Fibroblast of skin of right quadriceps (primary cell): ENCODE measurements at places on chromosomes 16 and 17.

- peak; percentile 37 for DNase-seq
Observed at GRCh38 chr17:75475851-75476250, 19.4 kb downstream of the TMEM94 start.

DNA sequence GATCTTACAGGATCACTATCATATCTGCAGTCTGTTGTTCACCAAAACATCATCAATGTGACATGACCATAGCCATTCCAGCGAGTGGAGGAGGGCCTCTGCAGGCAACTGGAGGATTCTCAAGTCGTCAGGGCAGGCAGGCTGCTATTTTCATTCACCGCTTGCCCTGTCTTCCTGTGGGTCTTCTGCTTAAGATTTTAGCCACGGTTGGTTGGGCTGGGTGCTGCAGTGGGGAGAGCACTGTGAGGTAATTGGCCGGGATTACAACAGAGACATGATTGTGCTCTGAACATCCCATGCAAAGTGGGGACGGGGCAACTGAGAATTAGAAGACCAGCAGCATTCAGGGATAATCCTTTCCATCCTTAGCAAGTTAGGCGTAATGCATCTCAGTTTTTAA lies 245.9 kb downstream of the CPPED1 start:
- no peak for DNase-seq

DNA sequence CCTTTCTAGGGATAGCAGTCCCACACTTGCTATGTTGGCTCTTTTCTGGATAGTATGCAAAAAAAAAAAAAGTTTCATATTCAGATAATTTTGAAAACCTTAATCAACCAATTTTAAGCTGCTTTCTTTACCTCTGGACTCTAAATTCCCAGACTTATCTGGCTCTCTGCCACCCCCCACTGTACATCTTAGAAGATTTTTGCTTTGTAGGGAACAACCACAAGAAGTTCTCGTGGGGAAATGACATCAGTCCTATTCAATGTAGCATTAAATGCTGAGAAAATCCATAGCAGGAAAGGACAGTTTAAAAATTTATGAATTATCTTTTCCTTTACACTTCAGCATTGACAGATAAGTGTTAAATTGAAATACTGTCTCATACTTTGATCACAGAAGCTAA lies 562.7 kb upstream of the HSBP1 start:
- peak; percentile 62 for DNase-seq

GRCh38 chr16:85554889-85555718 lies 58.0 kb upstream of the GSE1 start:
- peak; percentile 89 for DNase-seq

- DNase-seq: peak; percentile 25
Observed at GRCh38 chr16:68257906-68258800, 6.2 kb upstream of the SLC7A6 start.

- no peak for DNase-seq
Observed at GRCh38 chr17:55456307-55457240, 34.9 kb upstream of the MMD start.
